ENCODE measurements at places on chromosomes 1 and 21.
A peak's percentile ranks its signal among the peaks of the same experiment; 100 is the strongest.

DNA sequence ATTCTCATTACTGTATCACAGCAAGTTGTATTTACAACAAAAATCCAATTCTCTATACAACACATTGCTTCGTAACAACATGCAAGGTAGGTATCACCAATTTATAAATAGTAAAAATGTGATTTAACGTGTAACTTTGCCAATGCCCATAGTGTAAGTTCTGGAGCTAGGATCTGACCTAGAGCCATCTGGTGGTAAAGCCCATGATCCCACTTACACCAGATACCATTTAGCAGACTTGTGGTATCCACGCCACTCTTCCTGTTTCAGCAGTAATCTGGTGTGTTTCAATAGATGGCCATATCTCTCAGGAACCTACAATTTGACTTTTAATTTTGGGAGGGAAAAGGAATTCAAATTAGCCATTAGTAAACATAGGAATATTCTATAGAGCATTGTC lies 10.2 kb downstream of the SETSIP start:
- DNase-seq: no peak

GRCh38 chr1:27886353-27886679 lies 14.0 kb downstream of the THEMIS2 start:
- no peak for DNase-seq

DNA sequence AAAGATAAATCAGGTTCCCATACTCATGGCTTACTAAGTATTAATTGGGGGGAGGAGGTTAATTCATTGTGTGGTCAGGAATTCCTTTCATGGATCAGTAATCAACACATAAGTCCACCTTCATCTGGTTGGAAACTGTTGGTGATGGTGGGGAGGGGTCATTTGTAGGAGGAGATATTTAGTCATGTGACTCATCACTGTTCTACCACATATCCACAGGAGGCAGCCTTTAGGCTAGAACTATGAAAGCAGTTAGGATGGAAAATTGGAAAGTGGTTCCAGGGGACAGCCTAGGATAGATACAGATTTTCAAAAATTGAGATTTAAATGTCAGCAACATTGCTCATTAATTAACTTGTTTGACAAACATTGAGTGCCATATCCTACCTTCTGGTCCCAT lies 122.8 kb upstream of the PAXBP1 start:
- DNase-seq: no peak

DNA sequence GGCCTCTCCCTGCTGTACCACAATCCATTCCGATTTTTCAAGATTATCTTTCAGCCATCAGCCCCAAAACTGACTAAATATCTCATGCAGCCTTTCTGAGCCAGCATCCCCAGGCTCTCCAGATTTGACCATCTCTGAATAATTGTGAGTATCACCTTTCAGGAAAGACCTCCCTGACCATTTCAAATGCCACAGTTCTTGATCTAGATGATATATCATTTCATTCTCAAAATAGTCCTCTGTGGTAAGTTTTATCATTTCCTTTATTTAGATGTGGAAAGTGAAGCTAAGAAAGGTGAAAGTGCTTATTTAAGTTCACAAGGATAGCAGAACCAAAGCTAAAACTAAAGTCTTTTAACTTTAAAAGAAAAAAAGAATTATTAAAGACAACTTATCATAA lies 244.0 kb downstream of the PLPP3 start:
- DNase-seq: no peak

DNA sequence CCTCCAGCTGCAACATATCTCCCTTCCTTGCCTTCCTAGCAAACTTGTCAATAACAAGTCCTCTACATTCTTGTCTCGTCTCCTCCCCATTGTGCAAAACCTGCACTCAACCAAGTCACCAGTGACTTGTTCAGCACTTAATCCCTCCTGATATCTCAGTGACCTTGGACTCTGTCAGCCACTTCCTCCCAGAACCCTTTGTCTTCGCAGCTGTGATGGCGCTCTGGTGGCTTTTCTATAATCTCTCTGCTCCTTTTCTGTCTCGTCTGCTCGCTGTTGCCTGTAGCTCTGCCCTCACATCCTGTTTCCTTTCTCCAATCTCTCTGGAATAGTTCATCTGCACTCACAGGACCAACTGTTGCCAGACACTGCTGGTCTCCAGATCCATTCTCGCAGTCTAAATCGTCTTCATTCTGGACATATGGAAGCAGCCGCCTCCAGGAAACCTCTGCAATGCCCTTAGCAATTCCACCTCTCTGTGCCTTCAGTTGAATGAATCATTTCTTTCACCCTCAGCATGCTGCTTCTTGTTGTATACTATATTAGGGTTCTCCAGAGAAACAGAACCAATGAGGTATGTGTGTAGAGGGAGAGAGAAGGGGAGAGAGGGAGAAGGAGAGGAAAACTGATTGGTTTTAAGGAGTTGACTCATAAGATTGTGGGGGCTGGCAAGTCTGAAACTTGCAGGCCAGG lies 17.4 kb upstream of the IFNAR2 start:
- no peak for DNase-seq

DNA sequence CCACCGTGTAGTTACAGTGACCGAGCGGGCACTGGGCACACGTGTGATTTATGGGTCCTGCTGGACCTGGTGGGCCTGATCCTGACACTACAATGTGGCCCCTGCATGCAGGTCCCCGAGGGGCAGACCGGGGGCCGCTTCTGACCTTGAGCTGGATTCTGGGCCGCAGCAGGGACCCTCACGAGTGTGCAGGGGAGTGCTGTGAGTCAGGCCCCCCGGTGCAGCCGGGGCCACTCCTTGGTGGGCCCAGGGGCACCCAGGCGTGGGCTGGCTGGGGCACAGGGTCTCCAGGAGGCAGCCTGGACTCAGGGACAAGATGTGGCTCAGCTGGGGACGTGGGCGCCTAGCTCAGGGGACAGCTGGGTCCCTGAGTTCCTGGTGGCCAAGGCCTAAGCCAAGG lies 77.5 kb upstream of the TTC34 start:
- DNase-seq: no peak

GRCh38 chr1:68291688-68292384 lies 59.5 kb upstream of the WLS start:
- DNase-seq: no peak

- DNase-seq: no peak
These were observed 56.4 kb downstream of the TRABD2B start for GRCh38 chr1:47940779-47941178.

DNA sequence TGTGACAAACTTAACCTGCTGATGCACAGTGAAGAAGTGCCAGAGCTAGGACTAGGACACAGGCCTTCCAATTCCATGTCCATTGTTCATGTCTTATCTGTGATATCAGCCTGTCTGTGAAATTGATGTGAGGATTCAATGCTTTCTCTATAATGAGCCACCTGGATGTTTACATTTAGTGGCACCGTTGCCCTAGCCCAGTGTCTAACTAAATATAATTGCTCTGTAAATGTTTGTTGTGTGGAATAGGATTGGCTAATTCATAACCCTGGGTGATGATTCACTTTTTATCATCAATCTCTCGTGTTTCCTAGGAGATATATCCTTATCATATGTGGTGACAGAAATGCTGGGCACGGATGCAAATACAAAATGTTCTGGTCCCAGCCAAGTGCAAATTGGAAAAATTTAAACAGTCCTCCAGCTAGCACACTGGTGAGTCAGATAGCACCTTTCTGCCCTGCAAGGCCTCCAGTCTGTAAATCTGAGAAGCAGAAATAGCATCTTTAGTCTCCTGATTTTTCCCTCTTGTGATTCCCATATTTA lies 46.9 kb upstream of the GNG12 start:
- DNase-seq: peak; percentile 93

GRCh38 chr1:12125422-12126355 lies 41.1 kb upstream of the TNFRSF1B start:
- DNase-seq: no peak

- no peak for DNase-seq
These were observed 154.0 kb downstream of the CLEC20A start for GRCh38 chr1:178342745-178343144.
